Hypothalamus (tissue), 51 donors: ENCODE measurements at places on chromosomes 5 and 9.

DNA sequence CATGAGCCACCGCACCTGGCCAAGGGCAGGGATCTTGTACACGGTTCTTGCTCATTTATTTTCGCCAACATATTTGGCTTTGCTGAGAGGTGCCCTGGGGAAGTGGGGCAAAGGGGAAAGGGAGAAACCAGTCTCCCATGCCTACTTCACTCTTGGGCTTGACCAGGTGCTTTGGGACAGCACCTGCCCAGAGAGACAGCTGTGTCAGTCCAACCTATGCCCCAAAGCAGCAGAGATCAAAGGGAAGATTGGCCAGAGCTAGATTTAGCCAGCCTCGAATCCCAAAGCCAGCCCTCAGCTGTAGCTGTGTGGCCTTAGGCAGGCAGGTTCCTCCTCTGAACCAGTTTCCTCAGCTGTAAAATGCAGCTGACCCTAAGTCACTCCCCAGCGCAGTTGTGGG, 2.3 kb upstream of the PTGES start:
- DNase-seq = no peak

- no peak for DNase-seq
Observed at GRCh38 chr5:112355058-112355685, 63.9 kb downstream of the EPB41L4A start.

DNA sequence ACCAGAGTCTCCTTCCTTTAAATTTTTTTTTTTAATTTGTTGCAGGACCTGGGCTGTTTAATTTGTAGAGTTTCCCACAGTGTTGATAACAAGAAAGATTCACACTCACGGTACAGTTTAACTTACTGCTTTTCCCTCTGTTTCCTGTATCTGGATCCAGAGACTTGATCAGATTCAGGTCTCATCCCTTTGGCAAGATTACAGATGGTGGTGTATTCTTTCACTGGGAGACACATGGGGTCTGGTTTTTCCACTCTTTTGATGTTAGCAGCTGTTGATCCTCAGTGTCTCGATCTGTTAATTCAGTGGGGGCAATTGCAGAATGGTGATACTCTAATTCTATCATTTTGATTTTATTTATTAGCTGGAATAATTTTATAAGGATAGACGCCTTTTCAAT, 75.4 kb upstream of the TNFAIP8 start:
- DNase-seq = no peak

- no peak for DNase-seq
Observed at GRCh38 chr5:112581811-112582320, 155.8 kb upstream of the APC start.

DNA sequence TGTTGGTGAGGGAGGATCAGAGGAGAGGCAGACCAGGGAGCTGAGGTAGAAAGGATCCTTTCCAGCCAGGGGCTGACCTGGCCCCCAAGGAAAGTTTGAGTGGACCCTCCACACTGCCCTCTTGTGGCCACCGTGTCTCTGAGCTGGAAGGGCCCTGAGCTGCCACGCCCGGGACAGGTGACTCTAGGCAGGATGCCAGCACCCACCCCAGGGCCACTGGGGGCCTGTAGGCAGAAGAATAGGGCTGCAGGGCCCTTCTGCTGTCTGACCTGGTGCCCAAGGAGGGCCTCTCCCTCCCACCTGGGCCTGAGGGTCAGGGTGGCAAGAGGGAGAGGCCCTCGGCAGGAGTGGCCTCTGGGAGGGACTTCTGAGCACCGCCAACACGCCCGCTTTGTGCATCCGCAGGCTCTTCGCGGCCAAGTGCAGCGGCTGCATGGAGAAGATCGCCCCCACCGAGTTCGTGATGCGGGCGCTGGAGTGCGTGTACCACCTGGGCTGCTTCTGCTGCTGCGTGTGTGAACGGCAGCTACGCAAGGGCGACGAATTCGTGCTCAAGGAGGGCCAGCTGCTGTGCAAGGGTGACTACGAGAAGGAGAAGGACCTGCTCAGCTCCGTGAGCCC, 76.8 kb downstream of the LMX1B start:
- DNase-seq = no peak

DNA sequence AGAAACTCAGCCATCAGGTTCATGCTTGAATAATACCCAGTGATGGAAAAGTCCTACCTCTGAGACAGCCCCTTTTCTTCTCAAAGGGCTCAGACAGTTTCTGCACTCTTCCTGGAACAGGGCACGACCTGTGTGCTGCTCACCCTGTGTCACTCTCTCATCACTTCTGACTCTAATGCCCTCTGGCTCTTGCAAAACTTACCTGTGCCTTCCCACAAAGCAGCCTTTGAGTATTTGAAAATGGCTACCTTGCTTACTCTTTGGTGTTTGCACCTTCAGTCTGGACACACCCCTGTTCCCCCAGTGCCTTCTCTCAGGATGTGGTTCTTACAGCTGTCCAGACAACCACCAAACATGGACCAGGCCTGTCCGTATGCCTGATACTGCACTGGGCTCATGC, 171.4 kb downstream of the GRIA1 start:
- no peak for DNase-seq

- no peak for DNase-seq
Observed at GRCh38 chr9:37778534-37778933, 6.3 kb downstream of the EXOSC3 start.

- DNase-seq = no peak
Observed at GRCh38 chr5:171676286-171676944, 109.2 kb upstream of the SMIM23 start.

- DNase-seq = no peak
Observed at GRCh38 chr5:143641549-143642355, 170.2 kb upstream of the HMHB1 start.

DNA sequence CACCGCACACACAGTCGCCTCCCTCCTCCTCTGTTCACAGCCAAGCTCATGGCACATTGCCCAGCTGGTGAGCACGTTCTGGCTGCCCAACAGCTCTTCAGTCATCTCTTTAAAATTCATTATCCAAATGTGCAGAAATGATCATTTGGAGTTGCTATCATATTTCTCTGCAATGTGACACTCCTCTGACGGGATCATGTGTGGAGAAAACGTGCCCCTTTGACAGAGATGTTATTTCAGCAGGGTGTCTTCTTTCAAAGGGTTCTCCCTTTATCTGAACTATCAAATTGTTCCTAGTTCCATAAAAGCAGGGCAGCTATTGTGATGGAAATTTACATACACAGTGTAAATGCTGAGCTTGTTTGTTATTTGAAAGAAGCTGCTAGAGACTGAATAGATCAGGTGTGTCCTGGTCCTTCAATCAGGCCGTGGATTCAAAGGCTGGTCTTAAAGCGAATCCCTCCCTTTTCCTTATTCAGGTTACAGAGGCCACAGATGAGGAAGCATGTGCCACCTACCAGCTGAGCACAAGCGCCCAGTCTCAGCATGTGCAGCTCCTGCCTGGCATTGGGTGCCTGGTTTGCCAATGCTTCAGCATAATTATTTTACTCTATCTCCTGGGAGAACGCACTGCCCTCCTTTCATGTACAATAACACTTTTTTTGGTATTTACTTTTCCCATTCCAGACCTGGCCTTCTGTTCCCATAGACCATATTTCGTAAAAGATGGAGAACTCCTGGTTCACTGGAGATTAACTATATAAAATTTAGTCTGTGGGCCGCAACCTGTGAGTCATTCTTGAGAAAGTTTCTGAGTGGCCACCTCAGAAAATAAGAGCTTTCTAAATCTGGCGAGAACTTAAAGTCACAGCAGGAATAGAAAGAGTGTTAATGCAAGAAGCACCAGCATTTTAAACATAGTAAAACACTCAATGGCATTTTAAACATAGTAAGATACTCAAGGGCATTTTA, 433.7 kb downstream of the ENC1 start:
- peak; percentile 2 for DNase-seq

GRCh38 chr9:111016016-111016415, 22.3 kb downstream of the LPAR1 start:
- DNase-seq = no peak

DNA sequence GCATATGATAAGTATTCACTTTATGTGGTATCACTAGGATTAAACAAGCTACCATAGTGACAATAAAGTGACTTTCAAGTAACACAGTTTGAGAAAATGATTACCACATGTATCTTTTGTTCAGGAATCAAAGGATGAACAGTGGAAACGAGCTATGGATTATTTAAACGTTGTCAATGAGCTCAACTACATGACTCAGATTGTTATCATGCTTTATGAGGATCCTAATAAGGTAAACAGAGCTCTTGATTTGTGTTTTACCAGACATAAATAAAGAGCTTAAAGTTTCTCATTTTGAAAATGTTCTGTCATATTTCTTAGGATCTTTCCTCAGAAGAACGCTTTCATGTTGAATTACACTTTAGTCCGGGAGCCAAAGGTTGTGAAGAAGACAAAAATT, 57.4 kb downstream of the PPIP5K2 start:
- no peak for DNase-seq

DNA sequence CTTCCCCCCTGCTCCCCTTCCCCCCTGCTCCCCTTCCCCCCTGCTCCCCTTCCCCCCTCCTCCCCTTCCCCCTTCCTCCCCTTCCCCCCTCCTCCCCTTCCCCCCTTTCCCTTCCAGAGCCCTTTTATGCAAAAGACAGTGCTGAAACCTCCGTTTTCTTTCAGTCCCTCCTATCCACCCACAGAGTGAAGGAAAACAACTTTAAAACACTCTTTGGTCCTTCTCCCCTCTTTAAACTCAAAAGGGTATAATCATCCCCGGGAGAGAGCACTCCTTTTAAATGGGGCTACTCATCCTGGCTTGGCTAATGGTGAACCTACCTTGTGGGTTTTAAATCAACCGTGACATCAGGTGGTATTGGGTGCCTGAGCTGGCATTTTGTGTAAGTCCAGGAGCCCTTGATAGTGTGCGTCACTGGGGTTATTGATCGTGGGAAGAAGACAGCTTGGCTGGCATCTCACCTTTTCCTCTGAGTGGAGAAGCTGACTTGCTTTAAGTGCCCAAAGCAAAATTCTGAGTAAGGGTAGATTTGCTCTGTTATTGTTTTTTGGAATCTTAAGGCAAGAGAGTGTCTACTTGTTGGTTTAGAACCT, 2.7 kb downstream of the LARP1 start:
- no peak for DNase-seq

DNA sequence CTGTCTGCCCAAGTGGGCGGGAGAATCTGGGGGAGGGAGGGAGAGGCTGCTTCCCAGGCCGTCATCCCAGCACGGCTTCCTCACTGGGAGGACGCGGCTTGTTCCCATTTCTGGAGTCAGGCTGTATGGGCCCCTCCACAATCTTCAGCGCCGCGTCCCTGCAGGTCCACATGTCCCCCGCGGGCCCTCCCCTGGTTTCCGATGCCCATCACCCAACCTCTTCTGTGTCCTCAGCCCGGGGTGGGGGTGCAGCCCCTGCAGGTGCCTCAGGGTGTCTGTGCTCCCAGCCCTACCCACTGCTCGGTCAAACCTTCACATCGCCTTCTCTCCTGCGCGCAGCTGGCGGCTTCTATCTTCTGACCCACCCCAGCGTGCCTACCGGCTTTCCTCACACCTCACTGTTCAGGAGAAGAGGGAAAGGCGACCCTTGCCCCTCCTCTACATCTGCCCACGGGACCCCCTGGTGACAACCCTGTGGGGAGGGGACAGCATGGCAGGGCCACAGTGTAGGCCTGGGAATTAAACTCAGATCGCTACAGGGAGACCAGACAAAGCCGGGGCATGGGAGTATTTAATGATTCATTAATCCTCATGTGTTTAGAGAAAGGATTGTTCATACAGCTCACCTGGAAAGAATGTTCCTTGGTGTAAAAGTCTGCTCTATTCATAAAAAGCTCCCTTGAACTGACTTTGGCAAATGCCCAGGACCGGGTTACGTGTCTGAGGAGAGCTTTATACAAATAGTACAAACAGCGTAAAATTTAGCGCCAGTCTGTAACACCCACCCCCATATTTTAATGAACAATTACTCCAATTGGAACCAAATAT, 145.1 kb downstream of the IRX1 start:
- no peak for DNase-seq

DNA sequence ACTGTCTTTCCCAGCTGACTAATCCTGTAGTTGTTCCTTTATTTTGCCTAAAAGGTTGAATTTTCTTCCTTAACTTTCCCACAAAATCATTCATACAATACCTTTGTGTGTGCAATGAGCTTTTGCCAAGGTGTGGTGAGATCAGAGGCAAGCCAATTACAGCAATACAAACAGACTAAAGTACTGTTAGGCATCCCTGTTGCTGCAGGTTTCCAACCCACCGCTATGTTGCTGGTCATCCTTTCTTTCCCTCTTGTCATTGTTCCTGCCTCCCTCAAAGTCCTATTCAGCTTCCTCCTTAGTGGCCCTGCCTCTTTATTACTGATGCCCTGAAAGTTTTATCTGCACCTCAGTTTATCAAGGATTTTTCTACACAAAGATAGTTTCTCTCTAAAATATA, 22.1 kb downstream of the ITGA2 start:
- no peak for DNase-seq

DNA sequence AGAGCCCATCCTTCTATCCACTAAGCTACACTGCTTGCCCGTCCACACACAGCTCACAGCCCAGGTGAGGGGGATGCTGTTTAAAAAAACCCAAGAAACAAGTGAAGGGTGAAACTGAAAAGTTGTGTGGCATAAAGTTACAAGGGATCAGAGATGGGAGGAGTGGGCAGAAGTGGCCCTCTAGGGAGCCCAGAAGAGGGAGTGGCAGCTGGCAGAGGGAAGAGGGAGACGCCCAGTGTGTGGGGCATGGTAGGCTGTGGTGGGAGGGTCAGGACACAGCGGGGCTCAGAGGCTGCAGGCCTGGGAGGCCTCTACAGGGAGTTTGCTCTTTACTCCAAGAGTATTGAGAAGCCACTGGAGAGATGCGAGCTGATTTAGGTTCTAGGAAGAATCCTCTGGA, 30.1 kb upstream of the HRH2 start:
- DNase-seq = no peak

- DNase-seq = no peak
Observed at GRCh38 chr5:176906126-176906525, 7.0 kb upstream of the HK3 start.

GRCh38 chr5:14946815-14947620, 75.4 kb upstream of the ANKH start:
- DNase-seq = no peak

GRCh38 chr9:130446101-130446861, 1.5 kb downstream of the ASS1 start:
- no peak for DNase-seq

GRCh38 chr9:94734054-94734754, 7.7 kb downstream of the AOPEP start:
- DNase-seq = no peak

GRCh38 chr5:34918025-34918424, 2.5 kb downstream of the BRIX1 start:
- DNase-seq = no peak

GRCh38 chr9:135665795-135666189, 2.7 kb downstream of the LCN9 start:
- no peak for DNase-seq
